ENCODE measurements at places on chromosomes 4 and X. TPM values are rescaled to one million over a fixed set of nuclear protein-coding genes. Genes with fewer than 3 reads are reported as not detected.

DNA sequence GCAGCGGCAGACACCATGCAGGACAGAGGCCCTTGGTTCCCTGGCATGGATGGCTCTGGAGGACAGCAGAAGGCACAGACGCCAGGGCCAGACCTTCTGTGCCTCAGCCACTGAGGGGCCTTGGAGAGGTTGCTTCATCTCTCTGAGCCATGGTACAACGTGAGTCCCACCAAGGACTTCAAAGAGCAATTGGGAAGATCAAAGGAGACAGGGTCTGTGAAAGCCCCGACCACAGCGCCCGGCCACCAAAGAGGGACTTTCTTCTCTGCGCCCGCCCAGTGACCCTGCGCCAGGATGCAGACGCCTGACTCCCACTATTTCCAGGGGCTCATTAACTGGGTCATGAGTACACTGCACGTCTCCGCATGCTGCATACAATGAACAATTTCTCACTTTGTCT lies 174.0 kb downstream of the AFAP1 start:
- DNase-seq = no peak

DNA sequence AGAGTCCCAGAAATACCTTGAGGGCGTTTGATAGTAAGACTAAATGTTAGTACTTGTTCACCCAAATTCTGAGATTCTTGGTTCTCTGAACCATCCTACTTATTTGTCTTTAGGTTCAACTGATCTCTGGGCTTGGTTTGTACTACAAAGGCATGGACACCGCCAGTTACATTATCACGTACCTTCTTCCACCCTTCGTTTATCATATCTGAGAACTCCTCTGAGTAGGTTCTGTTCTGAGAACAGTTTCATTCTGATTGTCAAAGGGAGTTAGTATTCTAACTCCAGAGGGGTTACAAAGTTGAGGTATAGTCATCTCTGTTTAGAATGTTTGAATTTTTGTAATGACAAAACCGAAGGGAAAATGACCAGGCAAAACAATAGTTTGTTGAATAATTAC lies 19.3 kb downstream of the ZFX start:
- no peak for DNase-seq

DNA sequence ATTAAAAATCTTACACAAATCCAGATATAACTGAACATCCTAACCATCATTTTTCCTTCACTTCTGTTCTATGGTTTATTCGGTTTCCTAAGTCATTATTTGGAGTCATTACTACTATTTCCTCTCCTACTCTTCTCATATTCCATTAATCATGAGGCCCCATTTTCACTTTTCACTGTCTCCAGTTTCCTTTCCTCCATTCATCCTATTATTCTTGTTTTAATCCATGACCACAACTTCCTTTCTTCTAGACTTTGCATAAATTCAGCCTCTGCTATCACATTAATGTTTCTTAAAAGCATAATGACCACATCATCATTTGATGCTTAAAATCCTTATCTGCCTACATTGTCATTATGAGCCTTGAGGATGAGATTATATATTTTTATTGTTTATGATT lies 555.0 kb upstream of the NDST4 start:
- no peak for DNase-seq

DNA sequence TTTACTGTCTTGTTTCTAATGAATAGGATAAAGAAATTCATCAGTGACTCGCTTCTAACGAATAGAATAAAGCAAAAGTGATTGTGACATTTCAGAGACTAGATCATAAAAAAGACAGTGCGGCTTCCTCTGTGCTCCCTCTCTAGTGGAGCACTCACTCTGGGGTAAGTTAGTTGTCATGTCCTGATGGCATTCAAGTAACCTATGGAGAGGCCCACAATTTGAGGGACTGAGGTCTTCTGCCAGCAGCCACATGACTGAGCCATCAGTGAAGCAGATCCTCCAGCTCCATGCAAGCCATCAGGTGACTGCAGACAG lies 72.4 kb downstream of the YIPF6 start:
- no peak for DNase-seq

DNA sequence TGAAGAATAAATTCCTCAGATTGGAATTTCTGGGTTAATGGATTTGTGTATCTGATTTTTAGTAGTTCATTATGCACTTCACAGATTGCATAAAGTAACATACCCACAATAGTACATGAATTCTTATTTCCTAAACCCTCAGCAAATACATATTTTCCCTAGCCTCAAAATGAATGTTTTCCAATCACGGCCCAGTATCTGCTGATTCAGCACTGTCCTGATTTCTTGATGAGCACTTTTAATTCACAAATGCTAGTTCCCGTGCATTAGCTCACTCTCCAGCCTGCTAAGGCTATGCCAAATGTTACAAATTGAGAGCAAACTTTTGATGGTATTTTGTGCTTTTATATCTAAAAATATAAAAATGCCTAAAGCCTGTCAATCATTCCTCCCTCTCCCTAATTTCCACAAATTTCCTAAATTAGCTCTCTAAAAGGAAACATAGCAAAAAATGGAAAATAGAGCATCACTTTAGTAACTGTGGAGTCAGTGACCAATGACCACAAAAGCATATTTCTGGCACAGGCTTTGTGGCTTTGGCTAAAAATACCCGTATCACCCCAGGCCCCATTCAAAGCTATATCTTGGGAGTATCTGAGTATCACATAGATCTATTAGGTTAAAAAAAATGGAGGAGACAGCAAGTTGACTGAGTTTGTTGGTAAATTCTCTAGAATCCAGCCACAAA lies 75.5 kb downstream of the NAF1 start:
- no peak for DNase-seq

DNA sequence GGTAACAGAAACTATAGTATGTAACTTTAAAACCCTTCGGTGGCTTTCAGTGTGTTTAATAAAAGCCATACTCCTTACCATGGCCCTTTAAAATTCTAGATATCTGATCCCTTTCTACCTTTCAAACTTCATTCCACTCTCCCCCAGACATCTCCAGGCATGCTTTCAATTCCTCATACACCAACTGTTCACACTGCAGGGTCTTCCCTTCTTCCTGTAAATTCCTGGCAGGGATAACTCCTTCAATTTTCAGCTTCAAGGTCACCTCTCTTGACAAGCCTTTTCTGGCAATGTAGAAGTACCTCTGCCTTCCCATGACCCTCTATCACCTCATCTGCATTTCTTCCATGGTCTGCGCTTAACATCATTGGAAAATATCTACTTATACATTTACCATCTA lies 60.8 kb downstream of the WDFY3 start:
- DNase-seq = peak; percentile 79

GRCh38 chr4:2822461-2823300 lies 21.0 kb upstream of the ADD1 start:
- no peak for DNase-seq

DNA sequence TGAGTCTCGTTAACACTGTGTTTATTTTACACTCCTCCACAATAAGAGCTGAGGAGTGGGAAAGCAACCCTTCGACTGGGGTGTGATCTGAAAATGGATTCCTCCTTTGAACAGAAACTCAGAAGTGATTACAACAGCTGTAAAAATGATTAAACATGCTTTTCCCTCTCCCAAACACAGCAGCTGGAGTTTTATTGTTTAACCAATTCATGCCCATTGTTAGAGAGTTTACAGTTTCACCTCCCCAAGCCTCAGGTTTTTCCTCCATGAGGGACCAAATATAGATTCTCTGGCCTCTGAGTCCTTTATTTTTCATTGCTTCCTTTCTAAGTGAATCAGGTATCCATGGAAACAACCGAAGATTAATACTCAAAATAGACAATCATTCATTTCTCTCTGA lies 263.0 kb upstream of the TAPT1 start:
- DNase-seq = no peak

- no peak for DNase-seq
Observed at GRCh38 chr4:141331534-141332358, 111.1 kb downstream of the ZNF330 start.

DNA sequence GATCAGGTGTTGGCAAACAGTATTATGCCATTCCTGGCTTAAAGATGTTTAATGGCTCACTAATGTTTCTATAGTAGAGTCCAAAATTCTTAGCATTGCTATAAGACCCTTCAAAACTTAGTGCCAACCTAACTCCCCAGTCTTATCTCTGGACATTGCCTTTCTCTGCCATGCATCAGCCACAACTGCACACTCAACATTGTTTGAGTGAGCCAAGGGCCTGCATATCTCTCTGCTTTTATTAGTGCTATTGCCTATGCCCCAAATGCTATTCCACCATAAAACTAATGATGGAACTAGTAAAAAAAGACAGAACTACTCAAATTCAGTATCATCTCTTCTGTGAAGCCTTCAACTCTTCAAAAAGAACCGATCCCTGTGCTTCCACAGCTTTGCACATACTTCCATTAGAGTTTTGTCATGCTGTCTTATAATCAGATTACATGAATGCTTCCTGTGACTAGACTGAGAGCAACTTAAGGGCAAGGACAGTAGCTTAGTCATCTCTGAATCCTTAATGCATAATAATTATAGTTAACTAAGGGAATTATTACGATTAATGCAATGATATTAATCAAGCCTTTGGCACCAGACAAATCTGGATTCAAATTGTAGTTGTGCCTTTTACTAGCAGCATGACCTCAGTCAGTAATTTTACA lies 53.7 kb downstream of the CHM start:
- DNase-seq = no peak

GRCh38 chr4:55553441-55554201 lies 6.9 kb upstream of the CLOCK start:
- peak; percentile 11 for DNase-seq

DNA sequence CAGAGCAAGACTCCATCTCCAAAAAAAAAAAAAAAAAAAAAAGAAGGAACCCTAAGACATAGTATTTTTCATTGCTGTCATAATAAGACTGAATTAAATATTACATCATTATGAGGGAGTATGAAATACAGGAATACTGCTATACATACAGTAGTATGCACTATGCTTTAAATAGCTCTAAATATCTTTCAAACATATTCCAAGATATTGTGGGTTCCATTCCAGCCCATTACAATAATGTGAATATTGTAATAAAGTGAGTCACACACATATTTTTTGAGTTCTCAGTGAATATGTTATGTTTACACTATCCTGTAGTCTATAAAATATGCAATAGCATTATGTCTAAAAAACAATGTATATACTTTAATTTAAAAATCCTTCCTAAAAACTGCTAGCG lies 64.8 kb downstream of the GPM6A start:
- no peak for DNase-seq

DNA sequence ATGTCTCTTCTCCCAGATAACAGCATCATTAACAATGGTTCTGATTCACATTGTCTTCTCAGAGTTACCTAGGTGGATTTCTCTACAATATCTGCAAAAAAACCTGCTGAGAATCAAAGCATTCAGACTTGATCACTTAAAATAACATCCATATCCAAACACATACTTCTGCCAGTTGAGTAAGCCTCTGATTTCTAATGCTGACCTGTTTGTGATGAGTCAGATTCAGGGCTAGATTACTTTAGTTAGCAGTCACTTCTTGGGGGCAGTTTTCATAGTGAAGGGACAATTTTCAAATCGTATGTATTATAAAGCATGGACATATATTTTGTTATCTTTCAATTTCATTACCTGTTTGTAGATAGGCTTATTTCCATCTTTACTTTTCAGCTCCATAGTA lies 35.5 kb downstream of the CCNI start:
- DNase-seq = no peak

- peak; percentile 8 for DNase-seq
Observed at GRCh38 chrX:24619647-24620046, 27.5 kb downstream of the PCYT1B start.

DNA sequence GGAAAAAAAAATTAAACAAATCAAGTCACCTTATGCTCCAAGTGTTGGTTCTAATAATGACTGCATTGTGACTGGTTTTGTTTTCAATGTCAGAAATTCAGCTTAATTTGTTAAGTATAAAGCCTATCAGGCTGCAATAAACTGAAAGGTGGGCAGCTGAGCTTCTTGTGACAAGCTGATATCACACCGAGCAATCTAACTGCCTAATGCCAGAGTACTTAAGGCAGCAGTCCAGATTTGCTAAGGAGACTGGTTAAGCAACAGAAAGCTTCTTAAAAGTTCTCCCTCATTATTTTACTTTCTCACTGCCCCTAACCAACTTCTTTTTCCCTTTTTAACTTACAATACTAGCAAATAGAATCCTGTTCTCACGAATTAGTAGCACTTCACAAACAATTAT lies 201.0 kb downstream of the MAB21L2 start:
- DNase-seq = peak; percentile 39

- no peak for DNase-seq
Observed at GRCh38 chr4:94274912-94275311, 67.2 kb downstream of the SMARCAD1 start.

DNA sequence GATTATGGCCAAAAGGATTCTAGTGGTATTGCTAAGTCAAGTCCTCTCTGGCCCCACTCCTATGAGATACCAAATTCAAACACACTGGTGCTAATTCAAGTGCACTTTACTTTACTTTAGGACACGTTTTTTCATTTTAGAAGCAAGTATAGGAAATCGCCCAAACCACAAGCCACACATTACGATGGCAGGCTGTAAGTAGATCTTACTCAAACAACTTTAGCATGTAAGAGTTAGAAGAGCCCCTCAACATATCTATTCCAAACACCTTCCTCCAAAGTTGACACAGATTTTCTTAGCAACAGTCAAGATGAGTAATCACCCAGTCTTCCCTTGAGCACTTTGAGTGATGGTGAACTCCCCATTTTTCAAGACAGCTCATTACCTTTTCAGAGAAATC lies 43.6 kb downstream of the DRD5 start:
- no peak for DNase-seq

DNA sequence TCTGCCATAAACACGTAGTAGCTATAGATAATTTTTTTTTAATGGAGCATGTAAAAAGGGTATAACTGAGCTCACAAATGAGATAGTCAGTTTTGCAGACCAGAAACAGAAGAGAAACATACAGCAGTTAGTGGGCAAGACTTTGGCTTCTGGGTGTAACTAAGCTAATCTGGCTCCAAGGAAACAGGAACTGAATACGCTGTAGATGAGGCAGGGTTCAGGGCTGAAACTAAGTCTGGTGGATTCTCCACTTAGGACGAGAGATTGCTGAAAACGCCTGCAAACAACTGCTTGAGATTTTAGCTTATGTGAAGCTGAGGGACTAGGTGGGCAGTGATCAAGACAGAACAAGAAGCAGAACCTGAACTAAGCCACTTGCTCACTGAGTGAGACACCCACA lies 91.7 kb downstream of the SMIM20 start:
- no peak for DNase-seq

DNA sequence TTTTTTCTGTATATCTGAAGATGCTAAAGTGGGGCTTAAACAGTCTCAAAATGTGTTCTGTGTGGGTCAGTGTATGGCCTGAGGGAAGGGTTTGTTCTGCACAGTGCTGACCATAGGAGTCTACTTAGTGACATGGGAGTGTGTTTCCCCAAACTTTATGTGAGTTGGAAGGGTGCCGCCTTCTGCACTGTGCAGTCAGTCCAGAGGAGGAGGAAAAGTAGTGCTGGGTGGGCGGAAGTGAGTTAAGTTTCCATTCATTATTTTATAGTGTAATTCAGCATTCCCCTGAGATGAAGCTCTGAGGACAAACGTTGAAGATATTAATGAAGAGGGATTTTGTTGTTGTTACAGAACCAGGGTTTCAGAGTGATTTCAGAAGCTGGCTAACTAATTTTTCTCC lies 2.9 kb downstream of the CHST7 start:
- no peak for DNase-seq

The USP17L17 gene
- not detected for total RNA-seq

The NHS gene
- not detected for total RNA-seq

The CCDC120 gene
- 0.98 TPM for total RNA-seq

The DUSP9 gene
- total RNA-seq = 2.5 TPM

The CENPVL2 gene
- not detected for total RNA-seq

Data from G401 (cell line).